ENCODE measurements at places on chromosomes 6 and 20.

DNA sequence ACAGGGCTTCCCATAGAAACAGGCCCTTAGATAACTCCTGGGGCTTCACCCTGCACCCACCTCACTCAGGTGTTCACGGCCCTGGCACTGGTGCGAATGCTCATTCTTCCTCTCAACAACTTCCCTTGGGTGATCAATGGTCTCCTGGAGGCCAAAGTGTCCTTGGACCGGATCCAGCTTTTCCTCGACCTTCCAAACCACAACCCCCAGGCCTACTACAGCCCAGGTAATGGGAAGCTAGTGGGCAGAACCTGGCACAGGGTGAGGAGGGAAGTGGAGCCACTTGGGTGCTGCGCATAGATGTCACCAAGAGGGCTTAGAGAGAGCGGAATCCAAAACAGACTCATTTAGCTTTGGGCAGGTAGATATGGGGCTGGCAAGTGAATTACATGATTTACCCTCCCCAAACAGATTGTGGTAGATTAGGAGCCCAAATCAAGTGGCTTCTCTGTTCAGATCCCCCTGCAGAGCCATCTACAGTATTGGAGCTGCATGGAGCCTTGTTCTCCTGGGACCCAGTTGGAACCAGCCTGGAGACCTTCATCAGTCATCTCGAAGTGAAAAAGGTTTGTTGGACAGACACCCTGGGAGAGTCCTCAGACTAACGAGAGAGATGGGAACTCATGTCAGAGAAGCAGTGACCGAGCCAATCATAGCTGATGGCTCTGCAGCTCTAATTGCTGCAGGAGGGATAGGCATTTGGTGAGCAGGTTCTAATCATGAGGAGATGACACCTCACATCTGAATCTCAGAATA lies 8.5 kb downstream of the ABCC10 start:
- no peak for DNase-seq

DNA sequence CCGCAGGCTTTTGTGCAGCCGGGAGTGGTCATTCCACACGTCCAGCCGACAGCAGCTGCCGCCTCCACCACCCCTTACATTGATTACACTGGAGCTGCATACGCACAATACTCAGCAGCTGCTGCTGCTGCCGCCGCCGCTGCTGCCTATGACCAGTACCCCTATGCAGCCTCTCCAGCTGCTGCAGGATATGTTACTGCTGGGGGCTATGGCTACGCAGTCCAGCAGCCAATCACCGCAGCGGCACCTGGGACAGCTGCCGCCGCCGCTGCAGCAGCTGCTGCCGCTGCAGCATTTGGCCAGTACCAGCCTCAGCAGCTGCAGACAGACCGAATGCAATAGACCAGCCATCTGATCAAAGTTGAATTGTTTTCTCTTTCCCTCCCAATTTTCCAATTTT lies 10.6 kb downstream of the RBM24 start:
- DNase-seq = no peak

DNA sequence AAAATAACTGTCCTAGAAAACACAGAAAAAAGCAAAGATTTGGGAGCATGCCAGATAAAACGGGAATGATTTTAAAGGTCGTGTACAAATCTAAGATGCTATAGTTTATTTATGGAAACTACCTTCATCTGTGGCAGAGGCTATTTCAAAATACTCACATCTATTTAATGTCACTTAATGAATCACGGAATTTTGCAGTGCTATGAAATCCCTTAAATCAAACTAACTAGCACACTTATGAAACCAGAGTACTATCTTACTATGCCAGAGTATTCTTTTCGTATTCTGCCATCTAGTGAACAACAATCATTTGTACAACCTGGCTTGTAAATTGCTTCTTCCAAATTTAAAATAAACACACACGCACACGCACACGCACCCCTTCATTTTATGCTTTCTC lies 77.9 kb upstream of the BMP5 start:
- no peak for DNase-seq

DNA sequence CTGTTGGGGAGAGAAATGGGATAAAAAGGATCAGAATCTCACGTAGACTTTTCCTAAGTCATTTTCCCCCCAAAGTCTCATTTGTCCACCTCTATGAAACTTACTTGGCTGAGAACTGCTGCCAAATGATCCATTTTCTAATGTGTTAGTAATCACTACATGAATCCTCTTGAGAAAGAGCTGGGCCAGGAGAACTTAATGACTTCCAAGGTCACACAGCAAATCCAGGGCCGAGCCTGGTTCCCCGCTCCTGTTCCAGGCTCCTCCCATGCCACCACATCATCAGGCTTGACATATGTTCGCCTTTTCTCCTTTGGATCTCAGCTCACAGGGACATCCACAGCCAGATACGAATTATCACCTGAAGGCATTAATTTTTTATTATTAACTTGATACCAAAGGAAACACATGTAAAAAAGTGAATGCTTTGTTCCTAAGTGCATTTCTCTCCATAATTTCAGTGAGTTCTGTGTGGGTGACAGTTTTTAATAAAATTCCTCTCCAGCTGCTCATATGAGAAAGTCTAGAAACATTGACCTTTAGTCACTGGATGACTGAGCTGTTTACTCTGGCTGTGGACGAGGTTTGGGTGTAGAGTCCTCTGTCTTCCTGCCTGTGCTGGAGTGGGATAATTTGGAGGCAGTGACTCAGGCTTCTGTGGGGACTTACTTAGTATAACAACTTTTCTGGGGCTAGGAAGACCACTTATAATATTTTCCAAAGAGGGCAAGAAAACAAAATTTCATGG lies 276.3 kb downstream of the PAX1 start:
- no peak for DNase-seq

DNA sequence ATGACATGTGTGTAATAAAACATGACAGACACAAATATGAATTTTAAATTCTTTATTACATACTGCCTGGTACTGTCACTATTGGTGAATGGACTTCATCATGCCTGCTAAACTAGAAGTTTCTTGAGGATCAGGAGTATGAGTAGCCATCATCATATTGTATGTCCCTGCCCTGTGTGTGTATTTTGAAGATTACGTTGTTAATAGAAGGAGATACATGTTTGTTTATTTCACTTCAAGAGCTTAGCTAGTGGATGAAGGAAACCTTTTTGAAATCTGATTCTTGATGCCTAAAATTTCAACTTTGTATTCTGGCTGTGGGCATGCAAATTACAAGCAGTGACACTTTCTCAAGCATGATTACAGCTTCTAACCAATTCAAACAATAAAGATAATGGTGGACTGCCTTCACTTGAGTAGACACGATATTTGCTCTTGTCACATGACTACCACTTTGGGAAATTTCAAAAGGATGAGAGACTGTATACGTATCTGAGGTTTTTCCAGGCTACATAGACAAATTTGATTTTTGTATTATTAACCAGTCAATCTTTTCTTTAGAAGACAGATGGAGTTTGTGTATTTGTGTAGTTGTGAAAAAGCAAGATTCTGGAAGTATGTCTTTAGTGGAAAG lies 3.5 kb downstream of the TBPL1 start:
- DNase-seq = no peak

DNA sequence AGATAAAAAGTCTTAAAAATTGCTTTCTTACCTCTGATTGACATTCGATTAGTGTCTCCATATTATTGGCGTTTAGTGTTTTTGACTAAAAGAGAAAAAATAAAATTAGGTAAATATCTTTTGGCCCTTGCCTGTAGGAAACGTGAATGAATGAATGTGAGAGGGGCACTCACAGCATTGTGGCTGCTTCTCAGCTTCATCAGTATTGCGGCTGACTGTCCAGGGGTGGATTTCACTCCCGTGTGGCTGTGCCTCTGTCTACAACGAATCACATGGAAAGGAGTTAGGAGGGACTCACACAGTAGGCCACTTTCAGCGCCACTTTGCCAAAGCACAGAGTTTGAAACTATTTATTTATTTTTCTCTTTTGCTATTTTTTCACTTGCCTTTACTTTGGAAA lies 844 bp downstream of the TAGAP start:
- no peak for DNase-seq

DNA sequence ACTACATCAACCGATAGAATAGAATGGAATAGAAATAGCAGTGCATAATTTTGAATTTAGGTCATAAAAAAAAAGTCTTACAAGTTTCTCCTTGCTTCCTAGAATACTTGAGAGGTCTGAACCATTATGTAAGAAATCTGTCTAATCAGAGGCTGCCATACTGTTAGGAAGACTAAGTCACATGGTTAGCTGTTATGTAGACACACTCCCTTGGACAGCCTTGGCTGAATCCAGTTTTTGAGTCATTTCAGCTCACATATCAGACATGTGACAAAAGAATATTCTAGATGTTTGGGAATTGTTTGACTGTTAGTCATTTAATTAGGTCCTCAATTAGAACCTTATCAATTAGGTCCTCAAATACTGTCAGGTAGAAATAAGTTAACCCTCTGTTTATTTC lies 1601.4 kb downstream of the GRIK2 start:
- no peak for DNase-seq

DNA sequence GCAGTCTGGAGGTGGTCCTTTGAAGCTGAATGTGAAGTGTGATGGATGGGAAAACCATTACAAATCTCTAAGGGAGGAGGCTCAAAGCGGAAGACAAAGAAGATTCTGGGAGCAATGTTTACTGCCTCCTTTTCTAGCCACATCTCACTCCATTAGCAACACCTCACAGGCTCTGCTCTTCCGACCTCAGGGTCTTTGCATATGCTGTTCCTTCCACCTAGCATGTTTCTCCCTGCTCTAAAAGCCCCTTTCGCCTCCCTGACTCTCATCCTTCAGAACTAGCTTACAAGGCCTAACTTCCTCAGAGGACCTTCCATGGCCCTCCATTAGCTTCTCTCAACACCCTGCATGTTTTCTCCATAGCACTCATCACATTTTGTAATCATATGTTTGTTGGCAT lies 4.6 kb upstream of the TCP11 start:
- DNase-seq = no peak

GRCh38 chr20:59143326-59143725 lies 20.3 kb upstream of the ZNF831 start:
- DNase-seq = no peak

DNA sequence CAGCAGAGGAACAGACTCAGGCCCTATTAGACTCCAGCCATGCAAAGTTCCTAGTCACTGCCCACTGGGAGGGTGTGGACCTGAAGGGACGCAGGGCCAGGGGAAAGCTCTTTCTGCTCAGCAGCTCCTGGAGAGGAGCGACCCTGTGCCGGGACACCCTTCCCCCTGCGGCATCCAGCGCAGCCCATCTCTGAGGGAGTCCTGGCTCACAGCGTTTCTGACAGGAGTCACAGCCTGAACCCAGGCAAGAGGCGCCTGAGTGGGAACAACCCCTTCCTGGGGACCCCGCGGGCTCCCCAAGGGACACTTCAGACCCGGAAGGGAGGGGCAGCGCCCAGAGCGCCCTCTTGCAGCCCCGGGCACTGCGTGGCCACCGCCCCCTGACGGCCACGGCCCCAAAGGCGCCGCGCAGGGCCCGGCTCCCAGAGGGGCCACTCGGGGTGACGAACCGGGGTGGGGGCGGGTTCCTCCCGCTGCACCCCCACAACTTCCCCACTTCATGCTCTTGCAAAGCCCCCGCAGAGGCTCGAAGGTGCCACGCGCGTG lies 862 bp downstream of the UCKL1 start:
- no peak for DNase-seq

GRCh38 chr6:8820313-8820712 lies 385.0 kb upstream of the SLC35B3 start:
- DNase-seq = no peak

DNA sequence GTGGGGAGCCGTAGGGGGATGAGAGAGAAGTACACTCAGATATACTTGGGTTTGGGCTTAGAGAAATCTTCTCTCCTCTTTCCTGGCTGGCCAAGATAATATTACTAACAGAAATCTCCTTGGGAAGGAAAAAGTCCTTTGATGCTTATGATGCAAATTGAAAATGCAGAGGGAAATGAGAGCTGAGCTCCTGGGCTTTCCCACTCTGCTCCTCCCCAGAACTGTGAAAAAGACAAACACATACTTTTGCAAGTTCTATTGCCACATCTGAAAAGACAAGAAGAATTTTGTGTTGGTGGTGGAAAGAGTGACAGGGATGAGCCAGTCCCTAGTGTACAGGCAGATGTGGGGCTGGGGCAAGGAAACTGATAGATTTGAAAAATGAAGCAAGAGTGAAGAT lies 185.9 kb downstream of the ANKRD60 start:
- DNase-seq = no peak

- no peak for DNase-seq
Measured at GRCh38 chr20:15060265-15061060, 723.1 kb upstream of the FLRT3 start.

GRCh38 chr20:51388756-51389542 lies 153.6 kb downstream of the NFATC2 start:
- DNase-seq = no peak

GRCh38 chr20:47253872-47254271 lies 102.6 kb downstream of the ZMYND8 start:
- DNase-seq = no peak

DNA sequence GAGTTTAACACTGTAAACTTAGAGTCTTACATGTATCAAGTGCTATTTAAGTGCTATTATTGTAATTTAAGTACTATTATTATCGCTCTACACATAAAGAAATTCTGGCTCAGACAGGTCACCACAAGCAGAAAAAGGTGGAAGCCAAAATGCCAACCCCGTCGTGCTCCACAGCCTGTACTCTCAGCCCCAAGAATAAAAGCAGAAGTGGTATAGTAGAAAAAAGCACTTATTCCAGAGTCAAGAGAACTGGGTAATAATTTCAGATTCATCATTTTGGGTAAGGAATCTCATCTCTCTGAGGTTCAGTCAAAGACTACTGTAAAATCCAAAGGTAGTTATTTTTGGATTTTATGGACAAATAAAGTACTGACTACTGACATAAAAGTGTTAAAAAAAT lies 943 bp downstream of the ZUP1 start:
- no peak for DNase-seq

GRCh38 chr6:122077603-122078002 lies 321.8 kb upstream of the HSF2 start:
- DNase-seq = no peak

- DNase-seq = no peak
Measured at GRCh38 chr6:129252377-129253071, 369.6 kb downstream of the LAMA2 start.

GRCh38 chr6:153424719-153425400 lies 293.8 kb upstream of the RGS17 start:
- no peak for DNase-seq

DNA sequence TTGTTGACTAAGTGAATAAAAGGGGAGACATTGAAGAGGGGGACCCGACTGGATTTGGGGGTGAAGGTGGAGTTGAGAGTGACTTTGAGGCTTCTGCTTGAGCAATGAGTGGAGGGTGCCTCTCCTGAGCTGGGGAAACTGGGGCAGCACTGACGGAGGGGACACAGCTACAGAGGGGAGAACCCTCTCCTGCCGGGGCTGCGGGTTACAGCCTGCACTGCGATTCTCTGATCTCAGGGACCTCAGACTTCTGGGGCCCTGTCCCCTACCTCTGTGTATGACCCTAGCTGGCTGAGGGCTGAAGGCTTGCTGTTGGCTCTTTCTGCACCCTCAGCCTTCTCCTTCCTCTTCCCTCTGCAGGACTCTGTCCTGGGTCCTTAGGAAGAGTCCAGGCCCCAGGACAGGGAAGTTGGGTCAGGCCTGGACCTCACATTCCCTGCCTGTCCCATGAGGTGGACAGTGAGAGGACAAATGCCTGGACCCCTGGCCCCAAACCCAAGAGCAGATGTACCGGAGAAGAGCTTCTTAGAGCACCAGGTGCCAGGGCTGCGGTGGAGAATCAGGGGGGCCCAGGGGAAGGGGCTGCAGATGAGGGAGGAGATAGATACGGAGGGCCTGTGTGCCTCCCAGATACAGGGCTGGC lies 13.7 kb upstream of the FAM110A start:
- no peak for DNase-seq

- no peak for DNase-seq
Measured at GRCh38 chr20:49888212-49889000, 26.9 kb downstream of the SPATA2 start.

Measured in stimulated activated CD8-positive, alpha-beta memory T cell treated with anti-CD3 and anti-CD28 coated beads, Interleukin-2, amount 100 ng/mL, for 1 hour (primary cell).